ENCODE measurements at places on chromosomes 6 and 20.

DNA sequence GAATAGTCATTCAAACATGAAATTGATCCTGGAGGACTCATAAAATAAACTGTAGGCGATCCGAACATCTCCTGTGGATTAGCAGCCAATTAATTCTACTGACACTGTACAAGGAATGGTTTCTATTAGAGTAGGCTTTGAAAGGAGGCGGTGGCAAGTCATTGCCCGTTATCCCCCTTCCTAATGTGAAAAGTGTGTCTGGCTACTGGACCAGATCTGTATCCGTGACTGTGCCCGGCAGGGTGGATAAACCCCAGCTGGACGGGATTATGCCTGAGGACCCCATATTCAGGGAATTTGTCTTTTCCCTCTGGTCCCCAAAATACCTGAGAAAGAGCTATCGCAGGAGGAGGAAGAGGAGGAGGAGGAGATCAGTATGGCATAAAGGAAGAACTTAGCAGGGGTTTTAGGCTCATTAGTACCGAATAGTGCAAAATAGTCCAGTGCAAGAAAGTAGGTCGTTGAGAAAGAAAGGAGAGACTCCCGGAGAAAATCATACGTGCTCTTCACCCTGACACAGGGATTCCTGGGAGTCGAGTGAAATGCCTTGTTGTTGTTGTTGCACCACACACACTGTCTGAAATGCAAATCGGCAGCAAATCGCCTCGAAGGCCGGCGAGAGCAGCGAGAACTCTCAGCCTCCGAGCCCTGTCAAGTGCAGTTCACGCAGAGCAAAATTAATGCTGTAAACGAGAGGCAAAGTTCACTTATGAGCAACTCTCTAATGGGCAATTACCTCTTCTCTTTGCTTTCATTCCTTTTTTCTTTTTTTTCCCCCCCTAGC, 178.9 kb upstream of the ARID1B start:
- no peak for DNase-seq

GRCh38 chr6:131924881-131925474, 26.2 kb downstream of the CCN2 start:
- DNase-seq, result no peak

GRCh38 chr20:5688431-5688972, 61.7 kb upstream of the SHLD1 start:
- no peak for DNase-seq

GRCh38 chr6:114106020-114106419, 135.1 kb upstream of the HDAC2 start:
- DNase-seq, result no peak

DNA sequence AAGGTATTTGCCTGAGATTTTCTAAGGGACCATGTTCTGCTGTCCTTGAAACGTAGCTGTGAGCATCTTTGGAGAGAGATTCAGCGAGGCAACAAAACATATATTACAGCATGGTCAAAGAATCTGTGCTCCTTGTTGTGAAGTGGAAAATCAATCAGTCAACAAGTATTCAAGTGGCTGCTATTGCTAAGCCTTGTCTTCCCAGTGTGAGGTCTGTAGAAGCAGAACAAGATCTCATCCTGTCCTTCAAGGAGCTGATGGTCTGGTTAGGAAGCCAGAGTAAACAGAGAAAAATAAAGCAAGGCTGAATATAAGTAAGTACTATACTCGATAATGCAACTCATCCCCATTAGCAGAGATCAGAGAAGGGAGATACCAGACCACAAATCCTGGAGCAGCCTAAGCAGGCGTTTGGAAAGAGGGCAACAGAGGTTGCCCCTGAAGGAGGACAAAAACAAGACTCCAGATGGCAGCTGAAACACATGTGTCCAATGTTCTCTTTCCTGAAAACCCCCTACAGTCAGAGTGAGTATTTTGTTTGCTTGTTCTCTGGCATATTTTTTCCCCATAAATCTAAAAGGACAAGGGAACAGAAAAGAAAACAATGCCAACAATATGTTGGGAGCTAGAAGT, 392.0 kb downstream of the SYNE1 start:
- DNase-seq, result no peak
